ENCODE measurements at places on chromosomes 7 and 10.

DNA sequence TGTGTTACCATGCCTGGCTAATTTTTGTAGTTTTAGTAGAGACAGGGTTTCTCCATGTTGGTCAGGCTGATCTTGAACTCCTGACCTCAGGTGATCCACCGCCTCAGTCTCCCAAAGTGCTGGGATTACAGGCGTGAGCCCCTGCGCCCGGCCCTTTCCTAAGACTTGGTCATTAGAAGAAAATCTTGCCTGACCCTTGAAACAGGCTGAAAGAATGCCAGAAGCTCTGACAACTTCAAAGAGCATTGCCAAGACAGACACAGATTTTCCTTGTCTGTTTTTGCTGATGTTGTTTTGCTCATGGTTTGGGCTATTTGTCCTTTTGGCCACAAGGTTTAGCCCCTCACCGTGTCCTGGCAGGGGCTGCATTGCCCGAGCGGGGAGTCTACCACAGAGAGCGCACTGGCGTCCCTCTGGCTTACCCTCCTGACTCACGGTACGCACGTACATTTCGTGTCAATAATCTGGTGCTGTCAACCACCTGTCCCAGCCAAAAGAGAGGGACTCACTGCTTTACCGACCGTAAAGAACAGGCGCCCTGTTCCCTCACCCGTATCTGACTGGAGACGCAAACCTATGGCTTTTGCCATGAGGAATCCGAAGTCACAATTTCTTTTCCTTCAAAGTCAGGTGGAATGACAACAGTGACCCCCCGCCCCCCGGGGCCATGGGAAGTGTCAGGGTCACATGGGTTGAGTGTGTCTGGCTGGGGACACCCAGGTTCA, 10.1 kb upstream of the INPP5A start:
- DNase-seq: no peak

GRCh38 chr7:11668727-11669126, 163.3 kb downstream of the THSD7A start:
- DNase-seq: no peak

DNA sequence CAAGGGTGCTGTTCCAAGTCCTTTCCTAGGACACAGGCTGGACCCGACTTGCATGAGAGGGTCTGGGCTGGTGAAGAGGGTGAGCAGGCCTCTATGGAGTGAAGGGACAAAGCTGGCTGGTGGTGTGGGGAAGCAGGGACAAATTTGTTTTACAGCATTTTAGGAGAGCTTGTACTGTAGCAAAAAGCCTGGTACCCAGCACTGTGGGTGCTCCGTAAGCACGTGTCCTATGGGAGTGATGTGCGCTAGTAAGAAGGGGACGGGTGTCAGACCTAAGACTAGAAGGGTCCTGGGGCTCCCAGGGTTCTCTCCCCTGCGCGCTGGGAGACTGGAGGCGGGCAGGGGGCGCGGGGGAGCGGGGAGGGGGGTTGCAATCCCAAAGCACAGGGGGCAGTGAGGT, 391 bp downstream of the NOBOX start:
- no peak for DNase-seq

DNA sequence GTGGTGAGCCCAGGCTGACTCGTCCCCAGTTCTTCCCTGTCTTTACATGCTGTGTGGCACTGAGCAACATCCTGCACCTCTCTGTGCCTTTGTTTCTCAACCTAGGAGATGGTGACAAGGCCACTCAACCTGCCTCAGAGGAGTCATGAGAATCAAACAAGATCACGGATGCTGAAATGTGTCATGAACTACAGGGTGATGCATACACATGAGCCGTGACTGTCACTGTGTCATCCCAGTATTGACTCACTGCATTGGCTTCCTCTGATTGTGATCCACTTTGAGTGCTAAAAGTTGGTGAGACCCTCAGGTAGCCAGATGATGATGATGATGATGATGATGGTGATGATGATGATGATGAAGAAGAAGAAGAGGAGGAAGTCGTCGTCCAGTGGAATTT, 11.5 kb downstream of the C10orf71 start:
- DNase-seq: no peak

GRCh38 chr10:2094171-2094570, 356.8 kb upstream of the ADARB2 start:
- DNase-seq: no peak

GRCh38 chr10:9243941-9244411, 1189.5 kb downstream of the GATA3 start:
- DNase-seq: no peak

- DNase-seq: no peak
Measured at GRCh38 chr10:20993389-20993788, 96.3 kb upstream of the NEBL start.

GRCh38 chr7:15764851-15765382, 78.4 kb upstream of the MEOX2 start:
- no peak for DNase-seq

GRCh38 chr7:36396150-36396549, 6.5 kb downstream of the ANLN start:
- DNase-seq: no peak

DNA sequence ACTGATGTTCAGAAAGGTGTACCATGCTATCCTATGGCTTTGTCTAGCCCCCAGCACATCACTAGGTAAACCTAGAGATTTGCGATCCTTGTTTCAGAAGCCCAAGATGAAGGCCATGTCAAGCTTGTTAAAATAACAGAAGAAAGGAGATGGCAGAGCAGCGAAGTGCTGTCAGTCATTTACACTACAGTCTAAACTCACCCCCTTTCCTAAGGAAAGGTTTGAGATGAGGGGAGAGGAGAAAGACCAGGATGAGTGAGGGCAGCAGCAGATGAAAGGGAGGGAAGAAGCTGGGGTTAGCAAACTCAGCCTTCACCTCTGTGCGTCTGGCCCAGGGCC, 74.8 kb downstream of the PROSER2 start:
- DNase-seq: no peak

GRCh38 chr10:7121154-7121797, 289.6 kb downstream of the SFMBT2 start:
- DNase-seq: no peak

DNA sequence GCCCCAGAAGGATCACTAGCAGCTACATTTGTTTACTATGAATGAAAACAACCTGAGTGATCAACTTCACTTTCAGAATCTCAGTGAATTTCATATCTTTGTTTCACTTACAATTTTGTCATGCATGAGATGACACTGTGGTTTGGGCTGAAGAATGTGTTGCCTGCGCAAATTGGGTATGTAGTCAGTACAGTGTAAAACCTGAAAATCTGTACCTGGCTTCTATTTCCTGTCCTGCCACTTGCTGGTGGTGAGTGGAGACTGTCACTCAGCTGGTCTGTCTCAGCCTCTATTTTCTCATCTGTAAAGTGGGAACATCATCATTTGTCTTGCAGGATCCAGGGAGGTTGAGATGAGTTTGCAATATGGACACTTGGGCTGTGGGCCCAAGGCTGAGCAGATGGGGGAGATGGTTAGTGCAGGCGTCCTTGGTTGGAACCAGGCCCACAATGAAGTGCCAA, 118.0 kb downstream of the WDFY4 start:
- no peak for DNase-seq

- DNase-seq: no peak
Measured at GRCh38 chr10:70286616-70287015, 2.8 kb upstream of the NPFFR1 start.

DNA sequence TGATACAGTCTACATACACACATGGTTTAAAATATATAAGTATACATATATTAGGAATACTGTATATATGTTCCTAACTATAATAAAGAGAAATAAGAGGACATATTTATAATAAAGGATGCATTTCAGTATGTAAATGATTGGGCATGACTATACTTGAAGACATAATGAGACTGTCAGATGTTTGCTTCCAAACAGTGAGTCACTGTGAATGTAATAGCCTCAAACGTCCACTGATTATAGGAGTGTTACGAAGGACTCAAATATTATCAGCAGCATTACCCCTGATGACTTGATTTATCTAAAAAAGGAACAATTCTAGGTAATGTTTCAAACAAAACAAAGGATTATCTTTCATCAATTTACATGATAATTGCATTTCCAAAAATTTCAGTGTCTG, 39.9 kb upstream of the NRBF2 start:
- no peak for DNase-seq
